Umbilical cord (tissue), 2 donors: ENCODE measurements at places on chromosomes 2 and 18. TPM values are rescaled to one million over a fixed set of nuclear protein-coding genes. Genes with fewer than 3 reads are reported as not detected.

DNA sequence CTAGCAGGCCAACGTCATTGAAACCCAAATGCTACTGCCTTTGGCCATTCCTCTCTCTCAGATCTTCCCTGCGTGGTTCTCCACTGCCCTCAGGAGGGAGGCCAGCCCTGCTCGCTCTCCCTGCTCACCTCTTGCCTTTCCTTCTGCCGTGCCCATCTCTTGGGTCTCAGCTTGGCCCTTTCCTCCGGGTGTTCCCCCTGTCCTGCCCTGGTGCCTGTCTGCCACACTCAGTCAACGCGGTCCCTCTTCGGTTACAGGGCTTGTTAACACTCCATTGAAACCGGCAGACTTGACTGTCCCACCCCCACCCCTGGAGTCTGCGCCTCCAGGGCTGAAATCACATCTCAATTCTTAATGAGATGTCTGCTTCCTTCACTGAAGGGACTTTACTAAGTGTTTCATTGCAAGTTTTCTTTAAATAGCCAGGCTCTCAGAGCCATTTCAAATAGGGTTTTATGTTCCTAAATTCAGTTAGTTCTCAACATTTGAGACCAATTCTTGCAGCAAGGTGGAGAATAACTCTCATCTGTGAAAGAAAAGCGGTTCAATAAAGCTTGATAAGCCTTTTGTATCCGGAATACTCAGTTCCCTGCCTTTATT is 237.6 kb downstream of the DYSF start:
- DNase-seq = no peak

- DNase-seq = no peak
These were observed 100.1 kb upstream of the KLF7 start for GRCh38 chr2:207265869-207266268.

DNA sequence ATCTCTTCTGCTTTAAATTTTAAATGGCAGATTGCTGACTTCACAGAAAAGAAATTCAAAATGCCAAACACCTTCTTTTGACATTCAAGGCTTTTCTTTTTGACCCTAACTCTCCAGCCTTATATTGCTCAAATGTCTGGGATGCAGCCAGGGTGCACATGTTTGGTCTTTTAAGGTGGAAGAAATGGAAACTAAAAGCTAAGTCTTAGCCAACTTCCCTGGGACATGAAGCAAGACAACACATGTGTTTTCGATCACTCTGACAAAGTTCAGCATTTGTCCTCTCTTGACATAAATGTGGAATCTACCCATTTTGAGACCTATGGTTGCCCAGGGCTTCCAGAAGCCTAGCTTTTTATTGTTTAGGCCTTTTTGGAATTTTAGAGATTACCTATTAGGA is 161.6 kb downstream of the RDH14 start:
- no peak for DNase-seq

- DNase-seq = no peak
These were observed 2.7 kb downstream of the COPS9 start for GRCh38 chr2:240133401-240133800.

DNA sequence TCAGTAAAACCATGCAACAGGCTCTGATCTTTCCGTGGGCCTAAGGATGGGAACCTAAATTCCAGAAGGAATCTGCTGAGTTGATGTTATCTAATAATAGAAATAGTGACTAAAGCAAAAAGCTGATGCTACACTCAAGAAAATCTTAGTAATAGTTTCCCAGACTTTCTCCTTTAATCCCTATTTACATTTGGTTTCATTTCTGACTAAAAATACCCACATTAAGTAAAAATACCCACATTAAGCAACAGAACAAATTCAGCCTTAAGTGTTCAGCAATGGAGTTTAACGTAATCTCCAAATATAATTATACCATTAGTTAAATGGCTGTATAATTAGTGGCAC is 50.3 kb downstream of the CCBE1 start:
- DNase-seq = peak; percentile 31

GRCh38 chr2:187982668-187983067 is 309.0 kb upstream of the GULP1 start:
- peak; percentile 17 for DNase-seq

- DNase-seq = no peak
These were observed 411 bp downstream of the RNASEH1 start for GRCh38 chr2:3557639-3558204.

- DNase-seq = peak; percentile 43
These were observed 820 bp upstream of the SH3BP4 start for GRCh38 chr2:234950730-234951663.

- no peak for DNase-seq
These were observed 209.6 kb upstream of the TNP1 start for GRCh38 chr2:217069263-217070042.

- peak; percentile 66 for DNase-seq
These were observed 45.9 kb upstream of the REG3G start for GRCh38 chr2:78979380-78980151.

- no peak for DNase-seq
These were observed 71.1 kb downstream of the MGAT5 start for GRCh38 chr2:134324947-134325346.

GRCh38 chr18:31176531-31176930 is 13.9 kb upstream of the DSC1 start:
- DNase-seq = no peak

- peak; percentile 77 for DNase-seq
These were observed 72.0 kb upstream of the TMEM178A start for GRCh38 chr2:39593439-39594393.

DNA sequence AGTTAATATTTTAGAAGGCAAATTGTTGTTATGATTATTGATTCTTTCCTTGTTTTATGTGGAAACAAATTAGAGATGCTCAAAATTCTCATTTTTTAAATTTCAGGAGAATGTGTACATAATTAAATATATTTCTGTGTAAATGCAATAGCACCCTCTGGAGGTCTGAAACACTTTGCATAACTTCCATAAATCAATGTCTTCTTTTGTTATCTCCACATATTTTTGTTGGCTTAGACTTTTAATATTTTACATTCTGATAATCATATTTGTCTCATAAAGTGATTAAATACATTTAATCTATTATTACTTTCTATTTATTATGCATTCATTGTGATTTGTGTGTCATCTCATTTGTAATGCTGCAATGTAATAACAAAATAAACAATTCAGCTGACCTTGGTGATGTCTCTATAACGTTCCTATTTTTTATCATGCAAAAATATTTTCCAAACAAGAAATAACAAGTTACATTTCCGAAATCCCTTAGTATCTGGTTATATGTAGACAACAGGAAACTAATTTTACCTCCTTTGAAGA is 201.8 kb upstream of the GALNT5 start:
- peak; percentile 7 for DNase-seq

DNA sequence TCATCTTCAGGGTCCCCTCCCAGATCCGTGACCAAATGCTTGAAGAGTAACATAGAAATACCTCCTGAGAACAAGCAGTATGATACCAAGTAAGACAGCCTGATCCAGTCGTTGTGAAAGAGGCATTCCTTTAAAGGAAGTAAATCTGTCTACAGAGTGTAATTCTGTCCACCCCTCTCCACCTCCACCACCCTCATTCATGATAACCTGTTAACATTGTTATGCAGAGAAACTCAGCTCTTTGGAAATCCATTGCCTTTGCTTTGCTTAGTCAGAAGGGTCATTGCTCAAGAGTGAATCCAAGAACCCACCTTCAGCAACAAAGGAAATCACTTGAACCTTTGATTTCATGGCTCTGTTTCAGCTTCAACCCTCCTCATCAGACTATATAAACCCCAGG is 155.6 kb downstream of the CYP26B1 start:
- no peak for DNase-seq

DNA sequence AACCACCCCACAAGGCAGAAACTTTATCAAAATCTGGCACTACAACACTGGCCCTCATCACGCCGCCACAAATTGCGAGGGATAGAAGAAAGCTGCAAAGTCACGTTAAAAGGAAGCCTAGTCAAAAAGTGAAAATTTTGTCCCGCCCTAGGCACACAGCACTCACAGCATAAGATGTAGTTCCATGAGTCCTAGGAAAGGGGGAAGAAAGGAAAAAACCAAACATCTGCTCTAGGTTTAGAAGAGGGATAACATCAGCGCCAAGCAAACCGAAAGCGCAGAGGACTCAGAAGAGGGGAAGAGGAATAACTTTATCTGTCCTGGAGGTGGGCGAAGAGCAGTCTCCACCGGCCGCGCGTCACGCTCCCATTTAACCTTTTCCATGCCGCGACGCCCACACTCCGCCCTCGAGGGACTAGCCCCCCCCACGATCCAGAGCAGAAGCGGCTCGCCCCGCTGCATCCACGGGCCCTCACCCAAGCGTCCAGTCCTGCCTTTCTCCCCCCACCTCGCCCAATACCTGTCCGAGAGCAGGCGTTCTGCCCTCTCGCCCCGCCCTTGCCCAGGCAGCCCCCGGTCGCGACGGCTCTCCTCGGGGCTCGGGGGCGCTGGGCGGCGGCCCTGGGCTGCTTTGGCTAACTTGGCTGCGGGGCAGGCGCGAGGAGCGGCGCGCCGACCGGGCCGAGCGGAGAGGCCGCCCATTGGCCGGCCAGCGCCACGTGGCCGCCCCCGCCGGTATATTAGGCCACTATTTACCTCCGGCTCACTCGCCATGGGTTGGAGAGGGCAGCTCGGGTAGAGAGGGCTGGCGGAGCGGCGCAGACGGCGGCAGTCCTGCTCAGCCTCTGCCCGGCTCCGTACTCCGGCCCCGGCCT is at the start of gene HOXD1:
HOXD1 (plus strand) TSS at position 770 of the 875 bp plus-strand sequence. CDS start 134 bp downstream, outside the sequence.
- DNase-seq = no peak

GRCh38 chr2:71223767-71224333 is 3.1 kb downstream of the PAIP2B start:
- DNase-seq = peak; percentile 38

DNA sequence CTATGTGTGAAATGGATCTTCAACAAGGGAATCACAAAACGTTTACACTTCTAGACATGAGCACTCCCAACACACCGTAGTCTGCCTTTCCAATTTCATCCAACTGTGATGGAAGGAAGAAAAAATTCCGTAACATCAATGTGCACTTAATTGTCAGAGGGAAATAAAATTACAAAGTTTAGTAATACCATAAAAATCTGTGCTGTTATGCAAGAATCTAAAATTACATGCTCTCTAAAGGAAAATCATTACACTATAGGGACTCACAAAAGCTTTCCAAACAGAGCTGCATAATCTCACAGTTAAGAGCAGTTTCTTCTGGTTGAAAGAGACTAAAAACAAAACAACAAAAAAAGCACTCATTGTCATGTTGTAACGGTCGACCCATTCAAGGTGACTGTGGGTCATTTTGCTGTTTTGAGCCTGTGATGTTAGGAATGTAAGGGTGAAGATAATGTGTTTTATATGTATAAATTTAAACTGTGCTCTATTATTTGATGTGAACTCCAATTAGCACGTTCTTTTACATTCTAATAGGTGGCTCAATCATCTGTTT is 698.0 kb downstream of the TDRD15 start:
- DNase-seq = peak; percentile 15

DNA sequence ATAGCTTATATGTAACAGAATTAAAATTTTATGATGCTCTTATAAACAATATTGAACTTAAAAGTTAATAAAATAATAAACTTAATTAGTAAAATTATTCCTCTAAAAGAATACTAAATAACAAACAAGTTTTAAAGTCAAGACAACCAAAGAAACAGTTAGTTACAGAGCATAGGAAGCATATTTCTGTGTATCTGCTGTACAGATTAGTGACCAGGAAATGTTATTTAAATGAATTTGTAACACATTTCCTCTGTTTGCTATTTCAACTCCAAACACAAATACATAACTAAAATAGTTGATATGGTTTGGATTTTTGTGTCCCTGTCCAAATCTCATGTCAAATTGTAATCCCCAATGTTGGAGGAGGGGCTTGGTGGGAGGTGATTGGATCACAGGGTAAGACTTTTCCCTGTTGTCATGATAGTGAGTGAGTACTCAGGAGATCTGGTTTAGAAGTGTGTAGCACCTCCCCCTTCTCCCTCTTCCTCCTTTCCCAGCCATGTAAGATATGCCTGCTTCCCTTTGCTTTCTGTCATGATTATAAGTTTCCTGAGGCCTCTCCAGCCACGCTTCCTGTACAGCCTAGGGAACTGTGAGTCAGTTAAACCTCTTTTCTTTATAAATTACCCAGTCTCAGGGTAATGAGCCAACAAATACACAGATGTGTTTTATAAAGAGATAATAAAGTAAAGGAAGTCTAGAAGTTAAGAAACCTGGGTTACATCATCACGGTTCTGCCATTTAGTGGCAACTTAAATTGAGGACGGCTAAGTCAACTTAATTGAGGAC is 51.8 kb downstream of the ROCK2 start:
- peak; percentile 6 for DNase-seq

GRCh38 chr18:71252351-71252865 is 963.6 kb downstream of the SOCS6 start:
- no peak for DNase-seq

METTL5 gene
- total RNA-seq = 29.1 TPM

TUBA3E gene
- not detected for total RNA-seq

COLEC11 gene
- not detected for total RNA-seq

PLA2R1 gene
- total RNA-seq = 18.3 TPM

TMEM200C gene
- 5.1 TPM for total RNA-seq

SIX3 gene
- total RNA-seq = not detected

RAB10 gene
- 64.8 TPM for total RNA-seq

KCNF1 gene
- total RNA-seq = 2.6 TPM
